AG09309 (cell line): ENCODE measurements at places on chromosomes 12 and 14.
A peak's percentile ranks its signal among the peaks of the same experiment; 100 is the strongest.

DNA sequence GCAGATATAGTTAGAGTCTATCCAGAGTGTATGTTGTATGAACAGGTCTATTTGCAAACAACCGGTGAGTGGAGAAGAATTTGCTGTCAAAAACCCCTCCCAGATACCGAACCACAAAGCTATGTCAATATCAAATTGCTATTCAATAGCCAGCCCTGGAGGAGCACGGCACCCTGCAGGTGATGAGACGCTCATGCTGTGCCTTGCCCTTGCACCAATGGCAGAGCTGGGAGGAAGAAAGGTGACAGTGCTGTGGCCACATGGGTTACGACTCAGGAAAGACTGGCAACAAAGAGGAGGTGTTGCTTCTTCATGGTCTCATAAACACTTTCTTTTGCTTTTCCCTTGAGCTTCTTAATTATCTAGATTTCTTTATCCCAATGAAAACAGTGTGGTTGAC is 55.7 kb downstream of the PAX9 start:
- DNase-seq = no peak

DNA sequence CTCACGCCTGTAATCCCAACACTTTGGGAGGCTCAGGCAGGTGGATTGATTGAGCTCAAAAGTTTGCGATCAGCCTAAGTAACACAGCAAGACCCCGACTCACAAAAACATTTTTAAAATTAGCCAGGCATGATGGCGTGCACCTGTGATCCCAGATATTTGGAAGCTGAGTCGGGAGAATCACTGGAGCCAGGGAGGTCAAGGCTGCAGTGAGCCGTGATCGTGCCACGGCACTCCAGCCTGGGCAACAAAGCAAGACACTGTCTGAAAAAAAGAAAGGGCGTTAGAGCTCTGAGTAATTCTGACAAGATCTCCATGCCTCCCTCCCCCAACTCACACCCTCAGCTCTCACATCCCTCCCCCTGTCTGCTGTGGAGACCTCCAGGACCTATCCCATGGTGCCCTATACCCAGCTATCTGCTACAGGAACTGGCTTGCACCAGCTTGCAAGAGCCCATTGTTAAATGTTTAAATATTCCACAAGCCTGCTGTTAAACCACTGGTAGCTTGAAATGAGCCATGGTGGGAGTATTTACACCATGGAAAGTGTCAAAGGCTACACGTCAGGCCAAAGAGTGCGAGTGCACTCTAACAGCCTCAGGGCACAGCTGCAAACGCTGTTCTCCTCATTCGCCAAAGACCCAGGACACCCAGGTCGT is 35.1 kb upstream of the PPP2R5C start:
- no peak for DNase-seq

- no peak for DNase-seq
Observed at GRCh38 chr14:59371771-59372170, 93.4 kb downstream of the GPR135 start.

DNA sequence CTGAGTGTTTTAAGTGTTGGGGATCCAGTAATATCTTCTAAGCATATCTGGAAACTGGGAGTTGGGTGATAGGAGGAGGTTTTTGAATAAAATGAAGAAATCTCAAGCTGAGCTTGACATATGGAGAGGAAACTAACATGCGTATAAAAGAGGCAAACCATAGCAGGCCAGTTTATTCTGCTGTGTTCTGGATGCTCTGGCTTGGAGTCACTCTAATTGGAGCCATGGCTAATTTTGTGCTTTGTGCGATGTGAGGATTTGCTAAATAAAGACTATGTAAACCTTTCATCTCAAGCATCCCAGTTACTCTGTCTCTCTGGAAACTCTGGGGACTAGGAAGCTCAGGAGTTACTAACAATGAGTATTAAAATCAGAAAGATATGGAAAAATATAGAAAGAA is 66.5 kb downstream of the ATF7IP start:
- DNase-seq = no peak

- peak; percentile 18 for DNase-seq
Observed at GRCh38 chr14:68637106-68638021, 155.5 kb downstream of the ZFP36L1 start.

- DNase-seq = no peak
Observed at GRCh38 chr12:65232476-65233077, 45.9 kb upstream of the MSRB3 start.

- no peak for DNase-seq
Observed at GRCh38 chr12:2677142-2677880, 117.5 kb upstream of the FKBP4 start.

- DNase-seq = peak; percentile 0
Observed at GRCh38 chr12:53939141-53940108, 794 bp downstream of the HOXC13 start.

- DNase-seq = peak; percentile 16
Observed at GRCh38 chr12:100913872-100914592, 119.5 kb downstream of the ANO4 start.

DNA sequence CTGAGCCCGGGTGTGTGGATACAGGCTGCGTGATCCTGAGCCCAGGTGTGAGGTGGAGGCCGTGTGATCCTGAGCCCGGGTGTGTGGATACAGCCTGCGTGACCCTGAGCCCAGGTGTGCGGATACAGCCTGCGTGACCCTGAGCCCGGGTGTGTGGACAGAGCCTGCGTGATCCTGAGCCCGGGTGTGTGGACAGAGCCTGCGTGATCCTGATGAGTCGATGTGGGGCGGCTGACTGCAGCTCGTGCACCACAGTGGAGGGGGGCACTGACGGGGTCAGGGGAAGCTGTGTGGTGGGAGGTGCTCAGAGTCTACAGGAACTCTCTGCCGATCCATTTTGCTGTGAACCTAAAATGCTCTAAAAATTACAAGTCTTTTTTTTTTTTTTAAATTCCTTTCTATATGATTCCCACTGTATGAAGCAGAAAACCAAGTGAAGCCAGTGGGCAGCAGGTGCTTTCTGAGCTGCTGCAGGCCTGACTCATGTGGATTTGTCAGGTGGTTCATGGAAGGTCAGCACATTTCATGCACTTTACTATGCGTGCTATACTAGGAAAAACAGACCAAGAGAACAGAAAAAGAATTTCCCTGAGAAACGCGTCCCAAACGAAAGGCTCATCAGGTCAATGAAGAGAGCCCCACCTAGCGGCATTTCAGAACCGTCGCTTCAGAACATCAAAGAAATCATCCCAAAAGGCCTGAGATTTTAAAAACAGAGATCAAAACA is 19.3 kb downstream of the BRF1 start:
- peak; percentile 27 for DNase-seq

DNA sequence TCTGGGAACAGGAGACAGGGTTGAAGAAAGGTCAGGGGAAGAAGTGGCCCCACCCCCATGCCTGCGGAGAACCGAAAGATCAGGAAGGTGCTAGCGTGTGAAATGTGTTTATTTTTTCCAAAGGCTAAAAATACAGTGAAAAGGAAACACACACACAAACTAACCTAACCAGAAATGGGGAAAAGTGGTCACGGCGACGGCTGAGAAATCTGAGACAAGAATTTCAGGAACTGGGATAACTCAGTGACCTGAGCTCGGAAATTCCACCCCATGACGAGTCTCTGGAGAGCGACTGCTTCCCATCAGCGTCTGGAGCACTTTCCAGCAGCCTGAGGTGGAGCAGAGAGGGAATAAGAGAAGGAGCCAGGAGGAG is 16.6 kb upstream of the RND1 start:
- no peak for DNase-seq

GRCh38 chr14:91225025-91225424 is 19.5 kb downstream of the GPR68 start:
- DNase-seq = no peak

DNA sequence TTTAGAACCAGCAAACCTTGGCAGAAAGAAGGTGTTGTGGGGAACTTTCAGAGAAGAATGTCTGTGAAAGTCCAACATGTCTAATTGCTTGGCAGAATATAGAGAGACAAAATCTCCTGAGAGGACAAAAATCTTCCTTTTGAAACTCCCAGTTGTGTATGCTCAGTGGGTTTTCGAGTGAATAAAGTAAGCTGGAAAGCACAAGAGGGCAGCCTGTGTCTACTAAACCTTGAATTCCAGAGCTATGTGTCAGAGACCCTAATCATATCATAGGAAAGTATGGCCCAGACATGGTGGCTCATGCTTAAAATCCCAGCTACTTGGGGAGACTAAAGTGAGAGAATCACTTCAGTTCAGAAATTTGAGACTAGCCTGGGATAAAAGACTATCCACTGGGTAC is 661.2 kb downstream of the SLC16A7 start:
- peak; percentile 41 for DNase-seq

GRCh38 chr12:6820166-6820565 is 1.5 kb upstream of the GPR162 start:
- DNase-seq = no peak

GRCh38 chr12:68446384-68446783 is 114.2 kb upstream of the MDM1 start:
- DNase-seq = no peak

DNA sequence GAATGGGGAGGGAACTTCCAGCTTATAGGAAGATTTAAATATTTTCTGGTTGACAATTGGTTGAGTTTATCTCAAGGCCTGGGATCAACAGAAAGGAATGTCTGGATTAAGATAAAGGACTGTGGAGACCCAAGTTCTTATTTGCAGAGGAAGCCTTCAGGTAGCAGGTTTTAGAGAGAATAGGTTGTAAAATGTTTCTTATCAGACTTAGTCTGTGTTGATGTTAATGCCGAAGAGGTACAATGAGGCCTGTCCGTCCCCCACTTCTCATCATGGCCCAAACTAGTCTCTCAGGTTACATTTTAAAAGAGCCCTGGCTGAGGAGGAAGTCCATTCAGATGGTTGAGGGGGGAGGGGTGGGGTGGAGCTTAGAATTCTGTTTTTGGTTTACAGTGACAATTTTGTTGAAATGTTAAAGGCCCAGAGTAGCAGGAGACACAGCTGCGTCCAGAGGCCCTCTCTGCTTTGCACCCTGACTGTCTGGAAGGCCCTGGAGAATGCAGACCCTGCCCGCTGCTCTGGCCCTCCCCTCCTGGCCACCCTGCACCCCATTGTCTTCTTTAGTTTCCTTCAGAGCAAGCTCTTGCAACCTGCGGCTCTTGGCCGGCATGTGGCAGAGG is 672.5 kb upstream of the TMEM132C start:
- no peak for DNase-seq

DNA sequence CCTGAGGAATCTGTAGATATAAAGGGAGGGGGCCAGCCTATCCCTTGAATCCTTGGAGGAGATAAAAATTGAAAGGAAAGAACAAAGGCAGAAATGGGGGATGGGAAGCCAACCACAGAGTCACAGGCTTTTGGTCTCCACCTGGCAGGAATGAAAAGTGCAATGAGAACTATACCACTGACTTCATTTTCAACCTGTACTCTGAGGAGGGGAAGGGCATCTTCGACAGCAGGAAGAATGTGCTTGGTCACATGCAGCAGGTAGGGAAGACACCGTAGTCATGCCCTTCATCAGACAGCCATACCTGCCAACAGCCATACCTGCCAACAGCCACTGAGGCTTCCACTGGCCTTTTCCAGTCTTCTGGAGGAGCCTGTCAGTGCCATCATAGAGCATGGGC is 13.4 kb downstream of the ASB8 start:
- no peak for DNase-seq

DNA sequence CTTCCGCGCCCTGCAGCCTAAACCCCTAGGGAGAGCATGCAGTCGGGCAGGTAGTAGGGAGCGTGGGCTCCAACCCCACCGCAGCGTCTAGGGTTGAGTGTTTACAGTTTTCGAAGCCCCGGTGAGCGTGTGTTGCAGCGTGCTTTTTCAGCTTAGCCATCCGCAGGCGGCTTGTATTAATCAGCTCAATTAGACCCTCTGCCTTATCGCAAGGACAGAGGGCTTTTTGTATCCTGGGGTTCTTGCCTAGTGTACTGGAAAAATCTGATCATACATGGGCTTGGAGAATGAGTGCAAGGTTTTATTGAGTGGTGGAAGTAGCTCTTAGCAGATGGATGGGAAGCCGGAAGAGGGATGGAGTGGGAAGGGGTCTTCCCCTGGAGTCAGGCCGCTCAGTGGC is 44.4 kb upstream of the GNG2 start:
- DNase-seq = no peak

- DNase-seq = no peak
Observed at GRCh38 chr14:23694949-23695663, 58.9 kb downstream of the DHRS2 start.

DNA sequence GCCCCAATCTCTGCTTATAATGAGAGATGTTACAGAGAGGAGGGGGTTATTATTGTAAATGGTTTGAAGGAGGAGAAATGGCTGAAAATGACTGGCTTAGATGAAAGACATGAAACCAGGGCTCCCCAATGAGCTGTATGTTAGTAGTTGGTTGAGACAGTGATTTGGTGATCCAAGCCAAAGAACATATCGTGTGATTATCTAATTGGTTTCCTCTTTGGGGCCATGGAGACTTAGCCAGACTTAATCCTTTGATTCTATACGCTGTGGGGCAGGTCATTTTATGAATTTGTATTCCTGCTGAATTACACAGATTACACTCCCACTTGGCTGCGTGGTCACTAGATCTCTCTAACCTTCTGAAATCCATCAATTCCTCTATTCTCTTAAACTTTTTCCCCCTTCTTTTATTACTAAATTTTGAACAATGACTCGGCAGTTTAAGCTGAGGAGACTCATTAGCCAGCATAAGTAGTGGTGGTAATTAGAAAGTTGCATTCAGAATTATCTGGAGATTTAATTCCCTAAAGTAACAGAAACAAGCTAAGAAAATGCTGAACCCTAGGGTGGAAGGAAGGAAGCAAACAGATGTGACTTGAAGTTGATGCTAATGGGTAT is 5.3 kb downstream of the TTC8 start:
- DNase-seq = no peak

DNA sequence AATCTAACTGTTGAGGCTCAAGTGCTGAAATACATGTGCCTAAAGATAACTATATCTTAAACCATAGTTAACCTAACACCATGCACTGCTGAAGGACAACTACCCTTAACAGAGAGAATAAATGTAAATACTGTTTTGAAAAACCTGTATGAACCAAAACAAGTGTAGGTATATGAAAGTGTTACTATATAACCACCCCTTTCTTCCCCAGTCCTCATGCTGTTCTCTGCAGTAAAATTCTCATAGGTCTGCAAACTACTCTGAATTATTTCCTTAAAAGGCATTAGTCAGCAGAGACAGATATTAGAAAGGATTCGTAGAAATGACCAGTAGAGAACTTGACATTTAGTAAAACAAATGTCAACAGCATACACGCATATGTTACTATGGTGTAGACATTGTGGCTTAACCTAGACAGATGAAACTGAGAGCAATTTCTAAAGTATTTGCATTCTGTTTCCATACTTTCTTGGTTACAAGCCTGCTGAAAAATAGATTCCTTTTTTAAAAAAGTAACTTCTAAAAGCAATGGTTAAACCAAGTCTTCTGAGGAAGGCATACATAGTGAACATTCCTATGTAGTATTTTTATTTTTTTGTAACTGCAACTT is 13.9 kb downstream of the CSRP2 start:
- DNase-seq = no peak

GRCh38 chr14:68145539-68145938 is 326.0 kb downstream of the RAD51B start:
- no peak for DNase-seq

GRCh38 chr12:94305130-94305957 is 154.3 kb downstream of the CEP83 start:
- peak; percentile 90 for DNase-seq

GRCh38 chr14:57533214-57533613 is 39.6 kb upstream of the CCDC198 start:
- no peak for DNase-seq

GRCh38 chr12:68773582-68773981 is 27.6 kb downstream of the SLC35E3 start:
- DNase-seq = no peak

GRCh38 chr14:26113911-26114640 is 483.8 kb downstream of the NOVA1 start:
- DNase-seq = no peak
